ENCODE measurements at places on chromosomes 1 and 21.

GRCh38 chr1:187491082-187491720, 662.5 kb downstream of the PLA2G4A start:
- no peak for DNase-seq

- DNase-seq = no peak
Measured at GRCh38 chr1:100485855-100486258, 52.1 kb upstream of the GPR88 start.

DNA sequence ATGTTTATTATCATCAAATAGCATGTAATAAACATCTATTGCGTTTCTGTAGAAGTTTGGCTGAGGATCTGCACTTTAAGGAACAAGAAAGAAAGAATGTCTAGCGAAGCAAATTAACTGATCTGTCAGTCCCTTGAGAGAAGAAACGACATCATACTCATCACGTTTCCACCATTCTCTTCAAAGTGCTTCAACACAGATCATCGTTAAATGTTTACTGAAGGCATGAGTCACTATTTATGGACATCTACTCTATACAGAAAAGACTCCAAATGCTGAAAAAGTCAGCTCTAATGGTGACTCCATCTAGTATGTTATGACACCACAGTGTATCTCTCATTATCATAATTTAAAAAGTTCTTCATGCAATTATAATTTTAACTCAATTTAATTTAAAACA, 369.1 kb downstream of the RGS7 start:
- no peak for DNase-seq

DNA sequence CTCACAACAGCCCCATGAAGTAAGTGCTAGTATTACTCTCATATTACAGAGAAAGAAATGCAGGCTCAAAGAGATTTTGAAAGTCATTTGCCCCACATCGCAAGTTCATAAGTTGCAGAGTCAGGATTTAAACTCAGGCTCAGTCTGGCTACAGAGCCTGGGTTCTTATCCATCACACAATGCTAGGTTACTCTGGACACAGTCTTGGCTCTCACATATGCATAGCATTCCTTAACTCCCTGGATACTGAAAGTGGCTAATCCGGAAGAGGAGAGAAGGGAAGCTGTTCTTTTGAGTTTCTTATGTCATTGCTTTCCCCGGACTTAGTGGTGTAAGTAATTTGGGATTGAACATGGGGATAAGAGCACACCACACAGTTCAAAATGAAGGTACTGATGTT, 357.4 kb upstream of the PLXNA2 start:
- DNase-seq = no peak

- no peak for DNase-seq
Measured at GRCh38 chr1:32768110-32768850, 48.9 kb downstream of the YARS1 start.

DNA sequence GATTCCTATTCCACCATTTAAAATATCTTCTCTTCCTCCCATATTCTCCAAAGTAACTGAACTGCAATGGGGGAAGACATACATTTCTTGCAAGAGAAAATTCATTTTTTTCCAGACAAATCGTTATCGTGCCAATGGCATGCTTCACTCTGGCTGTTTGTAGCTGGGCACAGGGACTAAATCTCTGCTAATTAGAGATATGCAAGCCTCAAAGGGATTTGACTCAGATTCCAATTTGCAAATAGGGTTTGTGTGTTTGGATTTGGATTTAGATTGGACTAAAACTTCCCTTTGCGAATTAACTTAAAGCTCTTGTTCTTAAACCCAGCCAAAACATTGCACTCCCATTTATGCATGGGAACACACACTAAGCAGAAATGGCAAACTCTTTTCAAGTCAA, 276.2 kb upstream of the DUSP10 start:
- no peak for DNase-seq

DNA sequence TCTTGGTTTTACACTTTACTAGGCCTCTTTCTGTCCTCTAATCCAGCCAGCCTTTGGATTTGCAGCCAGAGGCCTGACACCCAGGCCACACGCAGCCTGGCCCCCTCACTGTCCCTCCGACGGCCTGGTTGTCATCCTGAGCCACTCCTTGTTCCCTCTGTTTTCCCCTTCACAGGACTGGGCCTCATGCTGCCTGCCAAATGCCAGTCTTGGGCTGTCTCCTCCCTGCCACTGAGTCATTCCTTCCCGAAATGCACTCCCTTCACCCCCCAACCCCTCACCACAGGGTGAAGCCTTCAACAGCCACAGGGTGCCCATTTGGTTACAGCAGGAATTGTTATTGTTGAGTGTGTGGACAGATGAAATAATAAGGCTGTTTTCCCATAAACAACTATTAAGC, 21.3 kb downstream of the ACOT11 start:
- DNase-seq = no peak

- DNase-seq = no peak
Measured at GRCh38 chr1:193448682-193449461, 262.5 kb upstream of the B3GALT2 start.

DNA sequence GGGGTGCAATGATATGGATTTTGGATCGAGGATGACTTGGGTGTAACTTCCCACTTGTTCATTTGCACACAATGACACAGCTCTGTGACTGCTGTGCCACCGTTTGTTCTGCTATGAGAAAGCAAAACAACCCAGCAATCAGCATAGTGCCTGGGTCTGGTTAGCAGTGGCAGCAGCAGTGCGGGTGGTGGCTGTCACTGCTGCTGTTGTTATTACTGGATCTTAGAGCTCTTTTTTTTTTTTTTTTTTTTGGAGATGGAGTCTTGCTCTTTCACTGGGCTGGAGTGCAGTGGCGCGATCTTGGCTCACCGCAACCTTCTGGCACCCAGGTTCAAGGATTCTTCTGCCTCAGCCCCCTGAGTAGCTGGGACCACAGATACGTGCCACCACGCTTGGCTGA, 56.9 kb downstream of the TBCE start:
- DNase-seq = no peak

- DNase-seq = no peak
Measured at GRCh38 chr1:108504447-108504846, 54.3 kb downstream of the NBPF6 start.
